ENCODE measurements at places on chromosomes 2 and 18.
A peak's percentile ranks its signal among the peaks of the same experiment; 100 is the strongest.

DNA sequence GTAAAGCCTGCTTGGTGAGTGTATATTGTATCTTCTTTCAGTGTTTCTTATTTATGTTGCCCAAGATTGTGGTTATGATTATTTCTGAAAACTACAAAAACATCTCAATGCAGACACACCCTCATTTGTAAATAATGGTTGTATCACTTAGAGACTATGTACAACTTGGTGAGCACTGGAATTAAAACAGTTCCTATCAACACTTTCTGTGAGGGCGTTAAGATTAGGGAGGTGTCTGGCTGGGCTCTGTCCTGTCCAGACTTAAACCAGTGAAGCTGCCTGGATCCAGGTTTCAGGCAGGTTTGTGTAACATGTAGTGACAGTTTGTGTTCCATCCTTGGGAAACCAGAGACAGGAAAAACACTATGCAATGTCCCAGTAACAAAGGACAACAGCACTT is 49.7 kb downstream of the CTAGE1 start:
- H3K4me1 ChIP-seq = peaks cover 2% of the 10 kb centered on the region
- H3K4me3 ChIP-seq = no peak overlapping the region
- no peak for DNase-seq
- no peaks in the 10 kb centered on the region for H3K27me3 ChIP-seq
- no peak overlapping the region for H3K27ac ChIP-seq
- no peaks in the 10 kb centered on the region for H3K36me3 ChIP-seq

DNA sequence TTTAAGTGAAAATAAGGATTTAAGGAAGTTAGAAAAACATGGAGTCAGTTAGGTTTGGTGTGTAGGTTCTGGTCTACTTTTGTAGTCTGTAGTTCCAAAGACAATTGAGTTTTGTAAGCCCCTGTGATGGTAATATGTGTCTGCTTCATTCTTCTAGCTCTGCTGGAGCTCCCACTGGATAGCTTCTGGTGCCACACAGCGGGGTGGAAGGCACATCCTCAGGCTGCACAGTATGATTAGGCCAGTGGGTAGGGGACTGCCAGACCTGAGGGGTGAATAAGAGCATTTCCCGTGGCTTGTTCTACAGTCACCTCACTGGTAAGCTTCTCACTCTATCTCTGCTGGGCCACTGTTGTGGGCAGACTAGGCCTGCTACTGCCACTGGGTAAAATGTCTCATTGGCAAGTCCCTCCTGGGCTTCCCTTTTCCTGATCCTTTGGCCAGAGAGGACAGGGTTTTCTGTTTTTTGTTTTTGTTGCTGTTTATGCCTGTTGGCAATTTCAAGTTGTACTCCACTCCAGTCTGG is 44.5 kb downstream of the TMEM131 start:
- H3K4me3 ChIP-seq = no peak overlapping the region
- peaks cover 63% of the 10 kb centered on the region for H3K4me1 ChIP-seq
- H3K36me3 ChIP-seq = peaks cover 17% of the 10 kb centered on the region
- H3K27ac ChIP-seq = no peak overlapping the region
- no peaks in the 10 kb centered on the region for H3K27me3 ChIP-seq

DNA sequence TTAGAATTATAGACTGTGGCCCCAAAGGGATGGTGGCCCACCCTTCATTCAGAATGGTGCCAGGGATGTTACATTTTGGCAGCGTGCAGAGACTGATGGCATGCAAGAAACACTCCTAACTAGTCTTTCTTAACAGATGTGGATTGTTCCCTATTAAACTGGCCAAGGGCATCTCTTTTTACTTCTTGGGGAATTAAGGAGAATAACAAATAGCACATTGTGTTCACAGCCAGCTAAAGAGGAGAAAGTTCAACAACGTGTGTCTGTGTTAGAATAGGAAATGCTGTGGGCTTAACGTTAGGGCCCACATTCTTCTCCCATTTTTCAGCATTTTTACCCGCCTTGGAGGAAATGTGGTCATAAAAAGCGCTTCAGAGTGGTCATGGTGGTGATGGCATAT is 404.8 kb downstream of the CDH2 start:
- no peak for DNase-seq
- H3K36me3 ChIP-seq = no peaks in the 10 kb centered on the region
- H3K27me3 ChIP-seq = no peaks in the 10 kb centered on the region

- H3K36me3 ChIP-seq = no peaks in the 10 kb centered on the region
- no peak overlapping the region for H3K27ac ChIP-seq
- DNase-seq = no peak
- no peak overlapping the region for H3K4me3 ChIP-seq
- no peaks in the 10 kb centered on the region for H3K27me3 ChIP-seq
Observed at GRCh38 chr2:103887625-103888024, 966.3 kb upstream of the POU3F3 start.

GRCh38 chr2:205705511-205706349 is 23.4 kb downstream of the NRP2 start:
- H3K4me3 ChIP-seq = no peak overlapping the region
- DNase-seq = no peak
- peak overlapping the region; percentile 32 for H3K27ac ChIP-seq
- peaks cover 16% of the 10 kb centered on the region for H3K4me1 ChIP-seq

DNA sequence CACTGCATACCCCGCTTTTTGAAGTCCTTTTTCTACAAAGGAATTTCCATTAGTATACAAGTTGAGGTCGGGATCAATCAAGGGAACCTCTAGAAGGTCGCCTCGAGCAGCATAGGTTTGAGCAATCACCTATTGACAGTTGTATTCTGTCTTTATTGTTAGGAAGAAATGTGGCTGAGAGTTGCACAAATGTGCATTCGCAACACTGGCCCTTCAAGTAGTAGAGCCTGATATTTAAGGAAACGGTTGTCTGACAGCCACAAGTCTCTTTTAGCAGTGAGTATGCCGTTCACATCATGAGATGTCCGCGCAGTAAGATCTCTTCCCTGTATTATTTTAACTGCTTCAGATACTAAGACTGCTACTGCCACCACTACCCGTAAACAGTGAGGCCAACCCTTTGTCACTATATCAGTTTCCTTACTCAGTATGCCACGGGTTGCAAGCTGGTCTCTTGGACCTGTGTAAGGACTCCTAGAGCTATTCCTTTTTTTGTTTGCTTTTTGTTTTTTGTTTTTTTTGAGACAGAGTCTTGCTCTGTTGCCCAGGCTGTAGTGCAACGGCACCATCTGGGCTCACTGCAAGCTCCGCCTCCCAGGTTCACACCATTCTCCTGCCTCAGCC is 10.0 kb upstream of the STARD7 start:
- no peak overlapping the region for H3K27ac ChIP-seq
- H3K4me1 ChIP-seq = peaks cover 2% of the 10 kb centered on the region
- H3K4me3 ChIP-seq = no peak overlapping the region
- H3K27me3 ChIP-seq = no peaks in the 10 kb centered on the region
- DNase-seq = no peak

- no peaks in the 10 kb centered on the region for H3K36me3 ChIP-seq
- no peak for DNase-seq
- no peaks in the 10 kb centered on the region for H3K4me1 ChIP-seq
- H3K27ac ChIP-seq = no peak overlapping the region
- no peaks in the 10 kb centered on the region for H3K27me3 ChIP-seq
Observed at GRCh38 chr2:19627359-19627758, 268.9 kb upstream of the OSR1 start.

DNA sequence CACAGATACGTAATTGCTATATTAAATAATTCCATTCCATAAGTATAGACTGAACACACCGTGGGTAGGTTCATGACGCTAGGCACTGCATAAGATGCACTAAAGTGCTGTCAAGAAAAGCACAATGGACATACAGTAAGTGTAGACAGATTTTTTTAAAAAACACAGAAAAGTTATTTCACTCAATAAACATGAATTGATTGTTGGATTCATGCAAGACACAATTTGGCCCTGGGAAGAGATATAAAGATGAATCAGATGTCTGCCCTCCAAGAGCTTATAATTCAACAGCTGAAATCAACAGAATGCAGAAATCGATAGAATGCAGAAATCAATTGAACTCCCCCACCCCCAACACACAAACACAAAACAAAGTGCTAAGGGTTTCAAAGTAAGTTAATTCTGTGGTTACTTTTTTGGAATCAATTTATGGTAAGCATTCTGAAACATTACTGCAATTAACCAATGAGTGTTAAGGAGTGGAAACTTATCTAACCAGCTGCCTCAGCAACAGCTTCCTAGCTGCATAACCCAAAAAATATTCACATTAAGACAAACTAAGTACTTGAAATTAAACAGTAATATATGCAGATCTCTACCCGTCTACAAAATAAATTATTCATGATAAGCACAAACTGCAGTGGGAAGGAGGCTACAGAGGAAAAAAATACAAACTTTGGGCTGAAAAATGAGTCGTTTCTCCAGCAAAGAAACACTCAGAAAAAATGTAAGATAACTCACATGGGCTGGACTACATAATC is 1.6 kb downstream of the NBAS start:
- peak overlapping the region; percentile 98 for H3K4me3 ChIP-seq
- no peak for DNase-seq
- no peak overlapping the region for H3K27ac ChIP-seq
- H3K27me3 ChIP-seq = no peaks in the 10 kb centered on the region
- no peaks in the 10 kb centered on the region for H3K36me3 ChIP-seq
- peaks cover 19% of the 10 kb centered on the region for H3K4me1 ChIP-seq

- no peak overlapping the region for H3K27ac ChIP-seq
- H3K4me1 ChIP-seq = peaks cover 10% of the 10 kb centered on the region
Observed at GRCh38 chr2:238158018-238158508, 707 bp upstream of the ERFE start.

DNA sequence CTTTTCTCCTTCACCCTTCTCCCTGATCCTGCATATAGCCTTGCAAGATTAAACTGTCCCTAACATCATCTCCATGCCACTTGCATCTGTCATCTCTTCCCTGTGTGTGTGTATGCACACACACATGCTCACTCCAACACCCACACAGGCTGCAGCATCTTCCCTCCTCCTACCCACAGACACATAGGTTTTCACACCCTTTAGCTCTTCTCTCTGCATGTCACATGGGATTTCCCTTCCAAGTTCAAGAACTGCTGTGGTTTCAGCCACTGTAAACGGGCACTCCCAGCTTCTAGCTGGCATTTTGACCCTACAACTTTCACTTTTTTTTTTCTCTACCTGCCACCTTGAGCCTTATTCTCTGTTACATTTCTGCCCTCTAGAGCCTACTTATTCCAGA is 6.4 kb downstream of the CELF4 start:
- no peaks in the 10 kb centered on the region for H3K36me3 ChIP-seq
- no peaks in the 10 kb centered on the region for H3K4me1 ChIP-seq
- H3K27me3 ChIP-seq = peaks cover 42% of the 10 kb centered on the region
- no peak overlapping the region for H3K27ac ChIP-seq
- H3K4me3 ChIP-seq = no peak overlapping the region

- no peak overlapping the region for H3K27ac ChIP-seq
- H3K4me3 ChIP-seq = no peak overlapping the region
- H3K27me3 ChIP-seq = no peaks in the 10 kb centered on the region
- no peaks in the 10 kb centered on the region for H3K36me3 ChIP-seq
- no peak for DNase-seq
Observed at GRCh38 chr2:206208900-206209299, 49.2 kb downstream of the EEF1B2 start.

- H3K27me3 ChIP-seq = no peaks in the 10 kb centered on the region
- H3K4me1 ChIP-seq = no peaks in the 10 kb centered on the region
- no peak overlapping the region for H3K27ac ChIP-seq
- H3K36me3 ChIP-seq = no peaks in the 10 kb centered on the region
- H3K4me3 ChIP-seq = no peak overlapping the region
Observed at GRCh38 chr18:8107426-8107825, 501.8 kb upstream of the RAB12 start.

DNA sequence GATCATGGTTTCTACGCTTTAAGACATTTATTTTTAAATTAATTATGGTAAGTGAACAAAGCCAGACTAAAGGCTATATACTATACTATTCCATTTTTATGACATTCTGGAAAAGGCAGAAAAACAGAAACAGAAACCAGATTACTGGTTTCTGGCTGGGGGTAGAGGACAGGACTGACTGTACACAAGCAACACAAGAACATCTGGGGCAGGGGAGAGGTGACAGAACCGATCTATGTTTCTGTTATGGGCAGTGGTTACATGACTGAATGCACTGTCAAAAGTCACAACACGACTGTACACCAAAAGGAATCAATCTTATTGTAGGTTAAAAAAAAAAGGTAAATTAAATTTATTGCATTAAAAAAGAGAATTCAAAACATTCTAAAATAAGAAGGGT is 64.7 kb downstream of the PTPN2 start:
- peaks cover 24% of the 10 kb centered on the region for H3K36me3 ChIP-seq
- no peak overlapping the region for H3K27ac ChIP-seq
- no peaks in the 10 kb centered on the region for H3K27me3 ChIP-seq

- no peaks in the 10 kb centered on the region for H3K4me1 ChIP-seq
- H3K36me3 ChIP-seq = no peaks in the 10 kb centered on the region
- H3K27me3 ChIP-seq = no peaks in the 10 kb centered on the region
- no peak overlapping the region for H3K27ac ChIP-seq
- no peak for DNase-seq
Observed at GRCh38 chr2:61604433-61604832, 66.3 kb upstream of the XPO1 start.

- no peaks in the 10 kb centered on the region for H3K36me3 ChIP-seq
- H3K27me3 ChIP-seq = peaks cover 4% of the 10 kb centered on the region
- no peak overlapping the region for H3K4me3 ChIP-seq
- no peak for DNase-seq
Observed at GRCh38 chr2:121189011-121189410, 96.0 kb downstream of the TFCP2L1 start.

GRCh38 chr2:232473467-232473890 is 14.2 kb downstream of the ECEL1 start:
- peaks cover 6% of the 10 kb centered on the region for H3K36me3 ChIP-seq
- no peaks in the 10 kb centered on the region for H3K4me1 ChIP-seq
- H3K27me3 ChIP-seq = peaks cover 39% of the 10 kb centered on the region
- DNase-seq = no peak

GRCh38 chr18:50749421-50749820 is 70.4 kb downstream of the MRO start:
- H3K27me3 ChIP-seq = peaks cover 50% of the 10 kb centered on the region
- no peaks in the 10 kb centered on the region for H3K4me1 ChIP-seq
- no peak overlapping the region for H3K4me3 ChIP-seq
- no peak overlapping the region for H3K27ac ChIP-seq

GRCh38 chr2:168183308-168183997 is 63.9 kb downstream of the STK39 start:
- H3K36me3 ChIP-seq = peaks cover 9% of the 10 kb centered on the region
- no peaks in the 10 kb centered on the region for H3K27me3 ChIP-seq

- no peak overlapping the region for H3K27ac ChIP-seq
- H3K27me3 ChIP-seq = peaks cover 65% of the 10 kb centered on the region
- H3K4me1 ChIP-seq = peaks cover 3% of the 10 kb centered on the region
- DNase-seq = no peak
Observed at GRCh38 chr2:75609937-75610508, 36.6 kb upstream of the MRPL19 start.

GRCh38 chr2:2645162-2645855 is 314.2 kb upstream of the MYT1L start:
- no peaks in the 10 kb centered on the region for H3K27me3 ChIP-seq
- peaks cover 31% of the 10 kb centered on the region for H3K4me1 ChIP-seq
- DNase-seq = no peak
- no peaks in the 10 kb centered on the region for H3K36me3 ChIP-seq

Measured in activated naive CD8-positive, alpha-beta T cell treated with anti-CD3 and anti-CD28 coated beads for 36 hours (primary cell).